Effector CD4-positive, alpha-beta T cell (primary cell): ENCODE measurements at places on chromosomes 1 and 21.
A peak's percentile ranks its signal among the peaks of the same experiment; 100 is the strongest.

DNA sequence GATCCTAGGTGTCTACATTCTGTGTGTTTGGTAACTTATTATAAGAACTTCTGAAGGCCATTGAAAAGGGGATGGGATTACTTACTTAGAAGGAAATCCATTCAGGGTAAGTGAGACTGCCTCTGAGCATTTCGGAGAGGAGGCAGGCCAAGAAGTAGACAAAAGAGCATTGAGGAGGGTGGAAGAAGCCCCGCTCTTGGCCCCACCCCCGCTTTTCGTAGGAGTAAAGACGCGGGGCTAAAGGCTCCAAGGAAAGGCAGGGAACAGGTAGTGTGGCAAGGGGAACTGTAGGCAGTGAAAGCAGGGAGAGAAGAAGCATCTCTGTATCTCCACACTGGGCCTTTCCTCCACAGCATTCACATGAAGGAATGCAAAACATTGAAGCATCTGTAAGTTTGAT, 51.8 kb upstream of the GRIK1 start:
- DNase-seq = no peak

- DNase-seq = no peak
Observed at GRCh38 chr1:97365026-97365425, 555.8 kb downstream of the DPYD start.

GRCh38 chr1:204992201-204992997, 50.6 kb upstream of the CNTN2 start:
- DNase-seq = no peak

- no peak for DNase-seq
Observed at GRCh38 chr1:232987046-232987773, 36.8 kb downstream of the NTPCR start.

DNA sequence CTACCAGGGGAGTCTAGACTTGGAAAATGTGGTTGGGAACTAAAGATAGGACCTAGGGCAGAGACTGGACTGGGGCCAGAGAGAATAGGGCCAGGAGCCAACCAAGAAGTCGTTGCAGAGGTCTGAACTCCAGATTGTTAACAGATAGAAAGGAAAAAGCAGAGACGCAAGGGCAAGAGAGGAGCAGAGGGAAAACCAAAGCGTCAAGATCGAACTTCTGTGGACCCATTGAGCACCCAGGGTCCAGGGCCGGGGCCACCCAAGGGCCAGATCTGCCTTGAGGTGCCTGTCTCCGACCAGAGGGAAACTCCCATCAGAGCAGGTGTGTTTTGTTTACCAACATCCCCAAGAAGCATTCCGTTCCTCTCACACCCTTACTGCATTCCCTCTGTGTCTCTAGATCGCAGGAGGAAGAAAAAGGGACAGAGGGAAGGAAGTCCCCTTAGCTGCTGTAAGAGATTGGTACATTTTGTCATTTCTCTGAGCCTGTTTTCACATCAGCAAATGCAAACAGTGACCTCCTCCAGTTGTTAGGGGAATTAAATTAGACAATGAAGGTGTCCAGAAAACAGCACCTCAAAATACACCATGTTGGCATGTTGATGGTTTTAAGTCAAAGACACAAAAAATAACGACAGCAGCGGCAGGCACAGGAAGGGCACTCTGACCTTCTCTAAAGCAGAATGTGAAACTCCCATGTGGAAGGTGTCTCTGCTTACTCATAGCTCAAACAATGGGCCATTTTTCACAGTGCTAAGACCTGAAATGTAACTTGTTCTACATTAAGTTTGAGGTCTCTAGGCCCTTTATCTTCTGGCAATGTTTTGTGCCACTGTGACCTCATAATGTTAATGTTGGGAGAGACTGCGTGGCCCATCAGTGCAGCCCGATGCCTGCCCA, 105.8 kb upstream of the RAB4A start:
- no peak for DNase-seq

- no peak for DNase-seq
Observed at GRCh38 chr1:15425521-15425920, 12.7 kb upstream of the CTRC start.

GRCh38 chr21:26513212-26513611, 59.9 kb downstream of the CYYR1 start:
- no peak for DNase-seq

- no peak for DNase-seq
Observed at GRCh38 chr21:42097274-42097673, 26.2 kb downstream of the UMODL1 start.

- no peak for DNase-seq
Observed at GRCh38 chr1:38077523-38078147, 31.0 kb upstream of the POU3F1 start.

DNA sequence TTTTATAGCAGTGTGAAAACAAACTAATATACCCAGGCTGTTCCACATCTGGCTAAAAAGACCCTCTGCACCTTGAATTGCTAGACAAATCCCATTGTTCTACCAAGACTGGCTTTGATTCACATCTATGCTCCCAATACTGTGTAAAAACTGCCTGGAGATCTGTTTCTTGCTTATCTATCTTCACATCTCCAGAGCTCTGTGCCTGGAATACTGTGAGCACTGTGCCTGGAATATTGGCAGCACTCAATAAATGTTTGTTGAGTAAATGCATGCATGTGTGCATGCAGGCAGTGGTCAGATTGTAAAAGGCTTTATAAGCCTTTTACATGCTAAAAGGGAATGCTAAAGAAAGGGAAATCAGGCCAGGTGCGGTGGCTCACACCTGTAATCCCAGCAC, 75.5 kb upstream of the APP start:
- no peak for DNase-seq

DNA sequence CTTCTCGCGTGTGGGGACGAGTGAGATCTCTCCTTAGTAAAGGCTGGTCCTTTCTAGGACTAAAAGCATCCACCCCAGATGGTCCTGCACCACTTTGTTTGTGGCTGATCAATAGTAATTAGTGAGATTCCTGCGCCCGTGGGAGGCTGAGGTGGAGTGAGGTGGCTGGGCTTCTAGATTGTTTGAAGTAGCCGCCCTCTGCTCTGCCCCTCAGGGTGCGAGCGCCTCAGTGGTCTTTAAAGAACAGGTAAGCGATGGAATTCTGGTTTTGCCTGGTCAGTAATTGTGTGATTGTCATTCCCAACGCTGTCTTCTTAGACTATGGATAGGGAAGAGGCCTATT, 20.7 kb downstream of the PEX14 start:
- DNase-seq = no peak

DNA sequence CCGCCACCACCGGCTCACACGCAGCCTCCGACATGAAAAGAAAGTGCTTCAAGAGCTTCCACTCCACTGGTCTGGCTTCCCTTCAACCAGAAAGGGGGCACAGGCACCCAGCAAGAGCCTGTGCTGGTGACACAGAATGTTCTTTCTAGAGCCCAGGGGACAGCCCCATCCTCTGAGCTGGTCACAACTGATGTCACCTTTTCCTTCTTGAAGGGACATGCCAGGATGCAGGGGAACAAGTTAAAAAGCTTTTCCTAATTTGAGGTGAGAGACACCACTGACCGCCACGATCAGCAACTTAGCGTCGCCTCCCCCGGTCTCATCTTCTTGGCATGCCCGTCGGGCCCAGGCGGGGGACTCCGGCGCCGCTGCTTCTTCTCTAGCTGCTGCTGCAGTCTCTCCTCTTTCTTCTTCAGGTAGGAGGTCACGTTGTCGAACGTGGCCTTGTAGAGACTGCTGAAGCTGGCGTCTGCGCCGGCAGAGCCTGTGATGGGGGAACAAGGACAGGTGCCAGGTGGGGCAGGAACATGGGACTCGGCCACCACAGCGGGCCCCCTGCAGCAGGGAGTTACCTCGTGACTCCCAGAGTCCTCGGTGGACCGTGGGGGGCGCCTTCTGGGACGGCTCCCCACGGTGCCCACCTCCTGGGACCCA, 29.5 kb downstream of the WDR4 start:
- no peak for DNase-seq

DNA sequence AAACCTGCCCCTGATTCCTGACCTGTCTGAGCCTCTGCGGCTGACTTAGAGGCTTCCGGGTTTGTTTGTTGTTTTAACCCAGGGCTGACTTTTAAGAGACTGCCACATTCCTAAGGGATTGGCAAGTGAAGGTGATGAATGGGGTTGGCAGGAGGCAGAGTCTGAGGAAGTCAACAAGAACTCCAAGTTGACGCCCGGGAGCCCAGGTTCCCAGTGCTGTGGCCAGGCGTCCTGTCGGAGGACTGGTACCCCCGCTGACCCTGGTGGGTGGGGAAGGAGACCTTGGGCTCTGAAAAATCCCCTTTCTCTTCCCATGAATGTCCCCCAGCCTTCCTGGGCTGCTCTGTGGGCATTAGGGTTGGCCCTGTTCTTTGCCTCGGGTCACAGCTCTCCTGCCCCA, 19.7 kb upstream of the EPS8L3 start:
- DNase-seq = no peak

DNA sequence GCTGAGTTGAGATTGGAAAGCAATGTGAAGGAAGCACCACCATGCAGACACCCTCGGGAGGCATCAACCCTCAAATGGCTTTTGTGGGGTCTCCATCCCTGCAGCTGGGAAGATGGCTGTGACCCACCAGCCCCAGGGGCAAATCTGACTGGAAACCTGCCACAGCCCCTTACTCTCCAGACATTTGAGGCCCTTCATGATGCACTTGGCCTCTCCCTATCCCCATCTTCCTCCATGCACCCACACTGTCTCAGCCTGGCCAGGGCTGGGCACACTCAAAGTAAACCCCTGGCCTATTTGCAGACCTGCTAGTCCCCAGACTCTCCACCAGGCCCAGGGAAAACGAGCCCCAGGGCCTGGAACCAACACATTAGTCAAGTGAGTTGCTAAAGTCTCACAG, 205.2 kb downstream of the MATN1 start:
- no peak for DNase-seq

DNA sequence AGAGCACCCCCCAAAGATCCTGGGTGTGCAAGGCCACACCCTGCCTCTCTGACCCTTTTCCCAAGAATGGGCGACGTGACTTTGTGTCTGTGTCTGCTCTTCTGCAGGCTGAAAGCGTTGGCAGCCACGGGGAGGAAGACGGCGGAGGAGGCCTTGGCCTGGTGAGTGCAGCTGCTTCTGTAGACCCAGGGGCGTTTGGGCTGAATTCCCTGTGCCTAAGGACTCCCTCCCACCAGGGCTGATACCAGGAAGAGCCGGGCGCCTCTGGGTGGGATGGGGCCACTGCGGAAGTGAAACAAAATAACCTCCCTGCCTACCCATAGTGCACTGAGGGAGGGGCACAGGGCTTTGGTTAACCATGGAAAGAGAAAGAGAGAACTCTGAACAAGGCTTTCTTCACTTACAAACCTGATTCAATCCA, 2.5 kb downstream of the UBASH3A start:
- DNase-seq = peak; percentile 35
